ENCODE measurements at places on chromosomes 4 and X.
A peak's percentile ranks its signal among the peaks of the same experiment; 100 is the strongest.

DNA sequence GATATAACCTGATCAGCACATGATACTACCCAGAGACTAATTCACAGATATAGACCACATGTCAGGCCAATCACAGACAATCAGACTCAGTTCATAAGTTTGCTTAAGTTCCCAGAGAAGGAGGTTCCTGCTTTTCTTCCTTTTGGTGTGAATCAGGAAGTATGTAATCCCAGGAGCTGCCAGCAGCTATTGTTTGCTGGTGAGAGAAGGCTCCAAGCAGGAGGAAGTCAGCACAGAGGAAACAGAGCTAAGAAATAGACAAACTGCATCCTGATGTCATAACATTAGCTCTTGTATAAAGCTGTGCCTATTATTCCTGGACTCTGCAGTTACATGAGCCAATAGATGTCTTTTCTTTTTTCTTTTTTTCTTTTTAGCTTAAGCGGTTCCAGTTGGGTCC, 50.9 kb downstream of the UCHL1 start:
- H3K4me3 ChIP-seq: no peak overlapping the region
- no peaks in the 10 kb centered on the region for H3K36me3 ChIP-seq
- no peak for DNase-seq
- no peaks in the 10 kb centered on the region for H3K27me3 ChIP-seq
- no peaks in the 10 kb centered on the region for H3K4me1 ChIP-seq

DNA sequence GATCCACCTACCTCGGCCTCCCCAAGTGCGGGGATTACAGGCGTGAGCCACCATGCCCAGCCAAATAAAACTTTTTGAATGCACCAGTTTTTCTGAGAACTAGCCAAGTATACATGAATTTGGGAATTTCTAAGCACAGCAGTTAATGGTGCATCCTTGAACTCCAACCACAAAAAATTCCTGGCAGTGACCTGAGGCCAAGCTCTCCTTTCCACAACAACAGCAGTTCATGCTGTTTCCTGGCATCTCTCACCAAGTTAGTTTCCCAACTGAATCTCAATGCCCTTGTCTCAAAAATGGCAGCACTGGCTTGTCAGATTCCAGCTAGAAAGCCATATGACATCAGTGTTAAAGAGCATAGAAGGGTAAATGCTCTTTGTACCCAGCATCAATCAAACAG, 15.9 kb upstream of the XKRX start:
- no peak for DNase-seq
- H3K27me3 ChIP-seq: no peaks in the 10 kb centered on the region
- no peaks in the 10 kb centered on the region for H3K4me1 ChIP-seq
- no peaks in the 10 kb centered on the region for H3K36me3 ChIP-seq
- no peak overlapping the region for H3K27ac ChIP-seq

DNA sequence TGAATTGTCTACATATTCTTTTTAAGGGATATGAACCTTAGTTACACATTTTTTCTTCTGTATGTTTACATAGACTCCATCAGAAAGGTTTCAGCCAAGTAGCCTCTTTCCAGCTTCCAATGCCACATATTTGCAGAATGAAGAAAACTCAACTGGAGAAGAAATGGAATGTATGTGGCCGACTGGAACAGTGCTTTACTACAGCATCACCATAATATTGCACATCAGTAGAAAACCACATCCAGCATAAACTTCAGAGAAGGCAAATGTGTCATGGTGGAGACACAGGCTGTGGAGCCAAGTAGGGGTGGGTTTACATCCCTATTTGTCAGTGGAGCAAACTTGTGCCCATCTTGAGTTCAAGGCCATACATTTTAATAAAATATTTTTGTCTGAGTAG, 204.8 kb upstream of the LDB2 start:
- H3K27me3 ChIP-seq: no peaks in the 10 kb centered on the region
- H3K4me3 ChIP-seq: no peak overlapping the region
- no peak overlapping the region for H3K27ac ChIP-seq
- DNase-seq: no peak

DNA sequence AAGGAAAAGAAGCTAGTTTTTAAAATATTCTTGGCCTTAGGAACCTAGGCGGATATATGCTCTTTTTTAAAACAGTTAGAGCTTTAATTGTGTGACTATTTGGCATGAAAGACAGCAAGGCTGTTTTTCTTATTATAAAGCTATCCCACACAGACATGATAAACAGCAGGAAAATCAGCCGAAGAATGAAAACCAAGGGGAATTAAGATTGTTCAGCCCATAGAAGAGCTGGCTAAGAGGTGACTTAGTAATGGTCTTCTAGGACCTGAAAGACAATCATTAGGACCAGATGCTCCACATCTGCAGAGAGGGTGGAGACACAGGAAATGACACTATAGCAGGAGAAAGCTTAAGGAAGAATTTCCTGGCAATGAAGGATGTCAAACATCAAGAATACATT, 171.4 kb upstream of the NRK start:
- no peaks in the 10 kb centered on the region for H3K36me3 ChIP-seq
- no peaks in the 10 kb centered on the region for H3K27me3 ChIP-seq
- H3K4me1 ChIP-seq: no peaks in the 10 kb centered on the region
- H3K4me3 ChIP-seq: no peak overlapping the region

DNA sequence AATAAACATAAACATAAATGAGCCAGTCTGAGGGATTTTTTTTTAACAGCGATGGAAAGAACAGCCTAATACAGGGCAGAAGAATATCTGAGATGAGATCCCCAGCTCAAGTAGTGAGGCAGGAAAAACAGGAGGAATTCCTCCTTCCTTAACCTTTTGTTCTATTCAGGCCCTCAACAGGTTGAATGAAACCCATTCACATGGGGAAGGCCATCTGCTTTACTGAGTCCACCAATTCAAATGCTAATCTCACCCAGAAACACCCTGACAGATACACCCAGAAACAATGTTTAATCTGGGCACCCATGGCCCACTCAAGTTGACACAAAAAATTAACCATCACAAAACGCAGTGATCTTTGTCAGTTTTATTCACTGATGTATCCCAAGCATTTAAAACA, 45.5 kb downstream of the SMIM31 start:
- DNase-seq: no peak
- no peaks in the 10 kb centered on the region for H3K36me3 ChIP-seq
- no peak overlapping the region for H3K4me3 ChIP-seq
- no peaks in the 10 kb centered on the region for H3K27me3 ChIP-seq
- no peaks in the 10 kb centered on the region for H3K4me1 ChIP-seq
- no peak overlapping the region for H3K27ac ChIP-seq

DNA sequence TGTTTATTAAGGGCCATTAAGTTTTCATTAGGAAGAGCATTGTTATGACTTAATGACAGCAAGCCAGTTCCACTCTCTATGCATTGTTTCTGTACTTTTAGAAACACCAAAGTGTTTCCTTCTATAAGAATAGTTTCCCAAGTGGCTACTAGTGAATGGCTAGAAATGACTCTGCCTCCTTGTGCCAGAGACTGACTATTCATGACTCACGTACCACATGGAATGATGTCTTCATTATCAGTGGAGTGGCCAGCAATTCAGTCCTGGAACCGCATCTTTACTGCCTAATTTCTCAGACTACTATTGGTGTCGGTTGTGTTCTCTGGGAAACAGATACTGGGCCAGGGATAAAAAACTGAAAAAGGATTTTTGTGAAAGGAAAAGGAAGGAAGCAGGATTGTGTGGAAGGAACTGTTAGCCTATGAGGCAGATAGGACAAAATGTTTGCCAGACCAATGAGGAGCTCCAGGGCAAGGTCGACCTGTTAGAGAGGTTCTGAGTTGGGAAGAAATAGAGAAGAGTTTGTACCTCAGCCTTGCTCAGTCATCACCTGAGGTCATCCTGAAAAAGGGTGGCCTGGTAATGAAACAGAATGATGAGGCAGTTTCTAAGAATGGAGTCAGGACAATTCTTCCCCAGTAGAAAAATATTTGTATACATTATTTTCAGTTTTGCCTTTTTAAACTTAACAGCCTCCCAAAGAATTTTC, 218.6 kb downstream of the SPCS3 start:
- H3K27ac ChIP-seq: no peak overlapping the region
- no peak overlapping the region for H3K4me3 ChIP-seq
- no peaks in the 10 kb centered on the region for H3K4me1 ChIP-seq
- H3K36me3 ChIP-seq: no peaks in the 10 kb centered on the region

DNA sequence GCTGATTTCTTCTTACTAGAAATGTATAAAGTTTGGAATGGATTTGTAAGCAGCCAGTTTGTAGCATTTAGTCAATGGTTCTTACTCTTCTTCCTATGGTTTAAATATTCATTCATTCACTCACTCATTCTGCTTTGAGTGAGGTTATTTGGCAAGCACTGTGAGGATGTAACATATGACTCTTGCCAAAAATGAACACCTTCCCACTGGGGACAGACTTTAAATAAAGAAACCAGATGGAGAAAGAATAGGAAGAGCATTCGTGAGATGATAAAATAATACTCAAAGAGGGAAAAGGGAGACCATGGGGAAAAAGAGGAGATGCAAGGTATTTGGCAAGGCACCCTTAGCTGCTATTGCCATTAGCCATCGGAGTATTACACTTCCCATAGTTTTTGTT, 586.1 kb downstream of the ADGRL3 start:
- no peaks in the 10 kb centered on the region for H3K36me3 ChIP-seq
- H3K4me3 ChIP-seq: no peak overlapping the region
- no peak overlapping the region for H3K27ac ChIP-seq

- H3K36me3 ChIP-seq: no peaks in the 10 kb centered on the region
- DNase-seq: no peak
- H3K4me3 ChIP-seq: no peak overlapping the region
- no peaks in the 10 kb centered on the region for H3K27me3 ChIP-seq
Observed at GRCh38 chr4:138259824-138260223, 17.7 kb upstream of the SLC7A11 start.

DNA sequence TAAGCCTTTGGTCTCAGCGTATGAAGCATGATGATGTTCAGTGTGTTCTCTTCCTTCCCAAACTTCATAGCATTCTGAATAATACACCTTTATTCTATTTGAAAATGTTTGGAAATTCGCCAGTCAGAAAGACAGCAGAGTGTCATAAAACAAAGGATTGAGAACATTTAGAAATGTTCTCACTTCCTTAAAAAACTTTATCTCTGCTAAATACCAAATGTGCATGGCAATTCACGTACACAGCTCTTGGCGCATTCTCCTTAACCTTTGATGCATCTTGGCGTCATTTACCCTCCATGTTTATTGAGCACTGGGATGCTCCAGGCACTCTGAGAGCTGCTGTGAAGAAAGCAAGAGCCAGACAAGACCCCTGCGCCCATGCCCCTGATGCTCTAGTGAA, 7.2 kb upstream of the IRF2 start:
- H3K36me3 ChIP-seq: no peaks in the 10 kb centered on the region
- no peak for DNase-seq
- no peak overlapping the region for H3K4me3 ChIP-seq

GRCh38 chrX:150880808-150881165, 17.7 kb downstream of the CD99L2 start:
- no peaks in the 10 kb centered on the region for H3K36me3 ChIP-seq
- no peak for DNase-seq
- H3K27ac ChIP-seq: no peak overlapping the region

DNA sequence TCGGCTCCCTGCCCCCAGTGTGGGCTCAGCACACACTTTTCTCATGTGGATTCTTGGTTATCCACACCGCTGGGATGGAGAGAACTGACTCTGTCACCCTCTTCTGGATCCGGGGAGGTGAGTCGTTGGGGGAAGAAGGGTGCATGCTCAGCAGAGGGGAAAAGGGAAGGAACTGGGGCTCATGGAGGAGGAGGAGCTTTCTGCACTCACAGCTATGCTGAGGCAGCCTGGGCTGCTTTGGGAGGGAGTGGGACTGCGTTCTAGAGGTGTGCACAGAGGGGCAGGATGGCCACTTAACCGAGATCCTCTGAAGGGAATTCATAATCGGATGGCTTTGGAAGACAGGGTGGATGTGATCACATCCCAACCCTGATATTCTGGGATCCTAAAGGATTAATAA, 51.6 kb downstream of the RTL5 start:
- DNase-seq: no peak
- no peaks in the 10 kb centered on the region for H3K4me1 ChIP-seq

DNA sequence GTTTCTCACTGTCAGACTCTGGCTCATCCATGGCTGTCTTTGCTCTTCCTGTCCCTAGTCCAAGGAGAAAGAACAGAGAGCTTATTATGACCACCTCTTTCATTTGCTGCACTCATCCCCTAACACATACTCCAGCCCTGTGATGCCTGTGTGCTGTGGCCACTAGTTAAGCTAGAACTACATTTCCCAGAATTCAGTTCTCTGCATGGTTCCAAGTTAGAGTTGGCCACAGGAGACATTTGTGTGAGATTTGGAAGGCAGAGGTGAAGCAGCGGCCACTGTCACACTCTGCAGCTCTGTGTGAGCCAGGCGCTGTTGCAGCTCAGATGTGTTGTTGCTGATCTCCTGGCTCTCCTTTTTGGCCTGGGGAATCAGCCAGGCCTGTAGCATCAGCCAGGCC, 188.2 kb upstream of the ATP6AP2 start:
- DNase-seq: no peak
- H3K27ac ChIP-seq: no peak overlapping the region
- H3K4me3 ChIP-seq: no peak overlapping the region
- H3K4me1 ChIP-seq: no peaks in the 10 kb centered on the region
- H3K27me3 ChIP-seq: no peaks in the 10 kb centered on the region

- H3K4me1 ChIP-seq: no peaks in the 10 kb centered on the region
- H3K27ac ChIP-seq: no peak overlapping the region
- no peak overlapping the region for H3K4me3 ChIP-seq
- H3K36me3 ChIP-seq: no peaks in the 10 kb centered on the region
Observed at GRCh38 chr4:43242606-43243005, 350.1 kb downstream of the GRXCR1 start.

GRCh38 chrX:135345107-135345589, 35.9 kb downstream of the ETDC start:
- H3K27ac ChIP-seq: peak overlapping the region; percentile 53
- no peak for DNase-seq
- H3K27me3 ChIP-seq: no peaks in the 10 kb centered on the region
- H3K4me3 ChIP-seq: peak overlapping the region; percentile 26
- peaks cover 10% of the 10 kb centered on the region for H3K36me3 ChIP-seq

DNA sequence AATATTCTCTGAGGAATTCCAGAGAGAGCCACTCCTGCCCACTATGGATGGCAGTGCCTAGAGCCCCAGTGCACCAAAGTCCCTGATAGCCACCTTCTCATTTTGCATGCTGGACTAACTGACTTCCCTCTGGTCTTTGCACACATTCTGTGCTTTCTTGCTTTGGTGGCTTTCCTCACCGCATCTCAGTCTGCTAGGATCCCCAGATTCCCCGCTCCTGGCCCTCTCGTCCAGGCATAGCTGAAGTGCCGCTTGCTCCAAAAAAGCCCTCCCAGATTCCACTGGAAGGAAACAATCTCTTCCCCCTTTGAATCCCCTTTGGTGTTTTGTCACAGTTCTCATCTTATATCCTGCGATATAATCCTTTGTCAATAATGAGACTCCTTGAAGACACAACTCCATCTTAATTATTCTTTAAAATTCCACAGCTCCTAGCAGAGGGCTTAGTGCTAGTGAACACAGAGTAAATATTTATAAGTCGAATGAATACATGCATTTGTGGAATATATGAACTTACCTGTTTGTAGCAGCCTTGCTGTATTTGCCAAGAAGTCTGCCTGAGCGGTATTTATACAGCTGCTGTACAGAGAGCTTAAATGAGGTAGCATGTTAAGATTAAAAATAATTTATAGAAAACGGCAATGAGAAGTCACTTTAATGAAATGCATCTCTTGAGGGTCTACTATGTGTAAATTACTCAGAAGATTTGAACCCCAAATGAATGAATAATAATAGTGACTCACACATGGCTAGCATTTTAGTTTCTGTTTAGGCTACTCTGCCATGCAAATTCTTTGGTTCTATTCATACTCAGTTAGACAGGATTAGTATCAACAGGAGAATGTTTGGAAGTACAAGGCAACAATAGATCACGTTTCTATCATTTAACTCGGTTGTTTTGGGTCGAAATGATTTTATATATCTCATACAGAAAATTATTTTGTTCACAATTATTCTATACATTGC, 421.9 kb upstream of the TENM3 start:
- no peak overlapping the region for H3K27ac ChIP-seq
- no peaks in the 10 kb centered on the region for H3K36me3 ChIP-seq
- H3K4me1 ChIP-seq: no peaks in the 10 kb centered on the region
- H3K27me3 ChIP-seq: no peaks in the 10 kb centered on the region
- no peak overlapping the region for H3K4me3 ChIP-seq

Measured in T-cell (primary cell).